Activated effector memory CD4-positive, alpha-beta T cell treated with anti-CD3 and anti-CD28 coated beads, Interleukin-2, amount 50 U/mL, for 16 hours (primary cell): ENCODE measurements at places on chromosomes 7 and 10.

DNA sequence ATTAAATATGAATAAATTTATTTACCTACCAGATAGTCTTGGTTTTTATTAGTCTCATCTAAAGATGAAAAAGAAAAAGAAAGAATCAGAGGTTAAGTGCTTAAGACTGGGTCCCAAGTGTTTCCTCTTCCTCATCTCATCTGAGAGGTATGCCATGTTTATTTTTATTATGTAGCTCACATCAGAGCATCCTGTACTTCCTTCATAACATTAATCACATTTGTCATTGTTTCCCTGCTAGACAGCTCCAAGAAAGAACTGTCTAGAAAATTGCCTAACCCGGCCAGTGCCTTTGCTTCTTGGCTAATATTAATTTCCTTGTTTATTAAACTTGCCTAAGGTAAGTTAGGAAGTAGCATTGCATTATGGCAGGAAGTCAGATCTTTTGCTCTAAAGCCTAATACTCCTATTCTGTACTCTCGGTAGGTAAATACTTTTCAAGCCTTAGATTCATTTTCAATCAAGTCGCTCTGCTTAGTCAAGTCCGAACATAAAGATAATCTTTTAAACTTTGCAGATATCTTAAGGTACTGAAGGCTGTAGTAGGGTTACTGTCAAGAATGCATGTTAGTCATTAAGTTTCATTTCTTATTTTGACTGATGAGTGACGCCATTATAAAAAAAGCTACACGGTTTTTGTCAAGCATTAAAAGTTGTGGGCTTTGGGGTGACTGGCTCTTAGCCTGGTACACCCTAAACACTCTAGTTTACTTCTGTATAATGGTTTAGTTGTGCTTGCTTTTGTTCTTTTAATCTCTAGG, 47.4 kb downstream of the ZMYND11 start:
- DNase-seq: no peak

DNA sequence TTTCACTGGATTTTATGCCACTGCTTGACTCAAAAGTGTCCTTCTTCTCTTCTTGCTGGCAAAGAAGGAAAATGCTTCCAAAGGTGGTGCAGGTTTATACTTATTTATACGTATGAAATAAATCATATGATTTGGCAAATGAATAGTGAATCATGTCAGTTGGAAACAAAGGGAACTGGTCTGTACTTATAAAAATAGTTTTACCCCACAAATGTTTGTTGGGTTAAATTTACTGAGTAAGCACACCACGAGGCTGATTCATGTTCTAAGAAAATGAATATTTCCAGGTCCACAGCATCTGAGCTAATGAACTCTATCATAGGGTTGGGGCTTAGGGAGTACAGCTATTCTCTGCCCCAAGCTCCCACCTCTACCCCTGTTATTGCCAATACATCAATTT, 232.2 kb downstream of the TRIL start:
- no peak for DNase-seq

DNA sequence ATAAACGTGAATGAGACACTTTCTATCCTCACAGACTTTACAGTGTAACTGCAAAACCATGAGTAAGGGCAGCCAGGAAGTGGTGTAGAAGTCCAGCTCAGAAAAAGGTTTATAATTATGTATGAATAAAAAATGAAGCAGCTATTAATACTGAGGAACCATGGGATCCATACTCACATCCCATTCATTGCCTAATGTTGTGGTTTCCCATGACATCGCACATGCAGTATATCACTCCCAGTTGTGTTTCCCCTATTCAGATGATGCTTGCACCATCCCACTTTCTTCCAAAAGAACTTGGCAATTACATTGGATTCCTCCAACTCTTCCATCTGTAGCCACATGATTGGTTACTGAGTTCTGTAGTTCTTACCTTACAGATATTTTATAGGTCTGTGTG, 74.5 kb upstream of the SEMA3D start:
- DNase-seq: no peak

GRCh38 chr10:895324-895723, 36.2 kb downstream of the LARP4B start:
- no peak for DNase-seq

DNA sequence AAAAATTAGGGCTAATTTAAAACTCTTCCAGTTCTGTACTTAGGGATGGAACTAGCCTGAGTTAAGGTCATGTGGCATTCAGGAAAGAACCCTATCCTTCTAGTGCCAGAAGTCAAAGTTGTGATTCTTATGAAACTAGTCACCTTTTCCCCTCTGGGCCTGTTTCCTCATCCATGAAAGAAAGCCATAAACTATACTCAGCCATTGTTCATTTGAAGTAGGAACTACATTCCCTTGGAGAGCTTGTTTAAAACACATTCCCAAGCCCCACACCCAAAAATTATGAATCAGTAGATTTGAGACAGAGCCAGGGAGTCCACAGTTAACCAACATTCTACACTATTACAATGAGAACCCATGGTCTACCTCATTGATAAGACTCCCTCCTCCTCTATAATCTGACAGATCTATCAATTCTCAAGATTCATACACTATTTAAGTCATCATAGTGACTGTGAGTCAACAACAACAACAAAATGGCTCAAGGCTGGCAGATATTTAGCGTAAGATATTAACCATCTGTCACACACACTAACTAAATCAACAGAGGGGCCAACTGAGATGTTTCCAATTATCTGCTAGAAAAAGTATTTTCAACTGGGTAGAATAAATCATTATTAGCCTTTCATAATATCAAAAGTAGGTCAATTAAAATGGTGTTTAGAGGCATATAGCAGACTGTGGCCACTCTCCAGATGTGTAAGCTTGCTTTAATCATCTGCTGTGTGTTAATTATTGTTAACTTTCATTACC, 102.3 kb downstream of the SLC25A13 start:
- DNase-seq: no peak

DNA sequence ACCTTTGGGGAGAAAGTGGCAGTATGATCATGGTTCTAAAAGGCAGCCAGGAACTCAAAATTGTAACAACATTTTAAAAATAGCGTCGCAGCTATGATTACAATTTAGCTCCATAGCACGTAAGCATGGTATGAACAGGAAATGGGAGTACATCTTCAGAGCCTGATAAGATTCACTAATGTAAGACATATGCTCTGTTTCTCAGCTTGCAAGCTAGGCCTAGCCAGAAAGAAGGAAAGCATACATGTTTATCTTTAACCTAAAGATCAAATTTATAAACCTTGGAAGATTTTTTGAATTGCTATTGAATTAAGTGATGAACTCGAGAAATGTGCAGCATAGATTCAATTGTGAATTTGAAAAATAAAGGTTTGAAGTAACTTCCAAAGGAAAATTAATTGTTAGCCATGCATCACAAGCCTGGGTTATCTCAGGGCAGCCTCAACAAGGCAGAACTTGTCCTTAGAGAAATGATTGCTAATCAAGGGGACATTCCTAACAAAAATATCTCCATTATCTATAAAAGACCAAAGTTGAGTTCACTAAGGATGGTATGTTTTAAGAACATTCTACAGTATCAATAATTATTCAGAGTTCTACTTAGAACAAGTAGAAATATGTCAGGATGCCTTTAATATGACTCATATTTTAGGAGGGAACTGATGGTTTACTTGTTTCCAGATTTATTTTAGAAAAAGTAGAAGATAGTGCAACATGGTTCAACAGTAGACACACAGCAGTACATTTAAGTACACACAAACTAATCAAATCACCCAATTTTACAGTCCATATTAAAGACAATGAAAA, 38.8 kb upstream of the SEPTIN7 start:
- no peak for DNase-seq

DNA sequence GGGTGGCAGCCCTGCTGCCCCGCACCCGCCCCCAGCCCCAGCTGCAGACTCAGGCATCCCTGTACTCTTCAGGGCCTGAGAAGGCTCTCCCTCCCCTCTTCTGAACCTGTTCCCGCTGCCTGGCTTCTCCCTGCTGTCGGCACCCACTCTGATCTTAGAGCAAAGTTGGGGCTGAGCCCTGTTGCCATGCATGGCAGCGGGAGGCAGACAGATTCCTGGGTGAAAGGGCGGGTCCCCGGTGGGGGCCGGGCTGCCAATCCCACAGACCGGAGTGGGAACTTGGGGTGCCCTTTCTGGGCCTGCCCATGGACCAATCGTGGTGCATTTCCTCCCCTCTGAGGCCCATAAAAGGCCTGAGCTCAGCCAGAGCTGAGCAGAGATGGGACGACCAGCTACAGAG, 80.7 kb downstream of the SPDYE5 start:
- DNase-seq: no peak

GRCh38 chr7:130273081-130273932, 6.6 kb downstream of the CPA2 start:
- DNase-seq: no peak

DNA sequence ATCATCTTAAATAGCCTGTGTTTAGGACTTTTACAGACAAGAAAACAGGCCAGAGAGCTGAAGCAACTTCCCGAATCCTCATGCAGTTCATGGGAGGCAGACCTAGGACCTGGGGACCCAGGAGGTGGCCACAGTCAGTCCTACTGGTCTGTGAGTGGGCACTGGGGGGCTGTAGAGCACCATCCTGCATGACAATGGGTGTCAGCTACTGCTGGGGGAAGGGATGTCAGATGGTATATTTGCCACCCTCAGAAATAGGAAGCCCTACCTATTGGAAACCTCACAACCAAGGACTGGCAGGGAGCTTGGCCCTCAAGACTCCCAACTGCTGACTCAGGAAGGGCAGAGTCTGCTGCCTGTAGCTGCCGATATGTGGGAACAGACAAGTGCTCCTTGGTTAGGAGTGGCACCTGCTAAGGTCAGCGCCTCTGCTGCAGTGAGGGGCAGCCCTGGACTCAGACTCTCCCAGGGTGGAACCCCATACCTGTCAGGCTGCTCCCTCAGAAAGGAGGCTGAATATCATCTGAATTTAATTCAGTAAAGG, 29.7 kb downstream of the OGDH start:
- DNase-seq: no peak

- peak; percentile 50 for DNase-seq
Observed at GRCh38 chr10:102675666-102676533, 31.6 kb downstream of the TRIM8 start.

- DNase-seq: no peak
Observed at GRCh38 chr7:156654511-156655234, 14.1 kb downstream of the RNF32 start.

GRCh38 chr10:113484487-113484886, 68.4 kb upstream of the HABP2 start:
- no peak for DNase-seq

- DNase-seq: no peak
Observed at GRCh38 chr10:21721000-21721665, 187.1 kb downstream of the MLLT10 start.
